ENCODE measurements at places on chromosomes 11 and 22.

DNA sequence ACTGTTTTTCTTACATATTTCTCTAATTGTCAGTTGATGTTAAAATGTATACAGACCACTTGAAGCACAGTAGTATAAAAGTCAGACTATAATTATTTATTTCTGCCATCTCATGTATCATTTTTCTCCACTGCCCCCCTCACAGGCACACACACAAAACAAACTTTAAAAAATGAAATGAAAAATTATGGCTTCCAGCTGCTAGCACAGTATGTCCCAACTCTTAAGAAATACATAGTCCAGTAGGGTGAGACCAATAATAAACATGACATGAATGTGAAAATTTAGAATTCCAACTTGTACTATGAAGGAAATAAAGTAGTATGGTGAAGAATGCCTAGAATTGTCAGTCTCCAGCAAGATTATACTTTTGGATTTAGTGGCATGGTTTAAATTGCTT lies 1247.9 kb downstream of the JRKL start:
- no peak for DNase-seq

- DNase-seq = no peak
Observed at GRCh38 chr11:118098996-118099837, 12.5 kb upstream of the SMIM35 start.

GRCh38 chr22:23279781-23280180 lies 99.5 kb downstream of the BCR start:
- no peak for DNase-seq

GRCh38 chr11:15095736-15096228 lies 18.9 kb upstream of the INSC start:
- no peak for DNase-seq

GRCh38 chr11:27196203-27196897 lies 155.7 kb downstream of the BBOX1 start:
- no peak for DNase-seq

- no peak for DNase-seq
Observed at GRCh38 chr11:26086028-26086427, 245.9 kb upstream of the ANO3 start.

DNA sequence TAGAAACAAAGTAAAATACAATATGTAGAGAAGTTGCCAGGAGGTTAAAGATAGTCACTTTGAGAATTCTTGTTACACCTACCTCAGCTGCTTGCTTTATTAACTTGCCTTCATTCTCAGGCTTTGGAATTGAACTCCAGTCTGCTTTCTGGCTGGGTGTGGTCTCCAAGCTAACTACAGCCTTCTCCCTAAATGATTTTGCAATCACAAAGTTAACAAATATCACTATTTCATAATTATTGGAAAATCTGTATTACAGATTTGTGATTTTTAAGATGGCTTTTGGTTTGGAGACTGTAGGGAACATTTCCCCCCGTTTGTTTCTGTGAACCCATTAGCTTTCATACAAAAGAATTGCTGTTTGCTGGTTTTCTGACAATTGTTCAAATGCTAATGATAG lies 2.2 kb downstream of the PLAAT5 start:
- no peak for DNase-seq

DNA sequence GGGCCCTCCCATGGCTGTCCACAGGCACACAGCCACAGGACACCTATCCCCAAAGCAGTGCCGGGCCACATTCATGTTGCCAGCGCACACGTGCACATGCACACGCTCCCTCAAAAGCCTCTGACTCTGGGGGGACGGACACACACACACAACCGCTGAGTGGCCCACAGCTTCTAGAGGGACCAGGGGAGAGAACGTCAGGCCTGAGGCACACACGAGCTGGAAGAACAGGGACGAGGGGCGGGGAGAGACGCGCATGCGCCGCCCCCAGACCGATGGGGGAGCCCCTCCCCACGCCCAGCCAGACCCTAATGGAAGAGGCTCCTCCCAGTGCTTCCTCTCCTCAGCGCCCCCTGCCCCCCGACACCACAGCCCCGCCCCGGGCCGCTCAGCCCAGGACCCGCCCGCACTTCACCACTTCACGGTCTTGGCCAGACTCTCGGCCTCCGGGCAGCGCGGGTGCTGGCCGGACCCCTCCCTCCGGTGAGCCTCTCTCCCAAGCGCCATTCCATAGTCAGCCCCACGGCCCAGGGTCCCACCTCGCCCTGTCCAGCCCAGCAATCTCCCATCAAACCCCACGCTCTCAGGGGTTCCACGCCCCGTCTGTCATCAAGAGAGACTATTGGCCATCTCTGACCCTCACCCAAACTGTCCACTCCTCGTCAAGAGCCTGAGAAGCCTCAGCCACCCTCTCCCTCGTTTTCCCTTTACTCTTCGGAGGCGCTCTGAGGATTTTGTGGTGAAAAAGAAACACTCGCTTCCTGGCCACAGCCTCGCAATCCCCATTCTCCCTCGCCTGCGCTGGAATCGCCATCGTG lies 11.7 kb downstream of the NRXN2 start:
- DNase-seq = no peak

- DNase-seq = no peak
Observed at GRCh38 chr11:66624450-66624849, 8.0 kb downstream of the RBM14 start.

DNA sequence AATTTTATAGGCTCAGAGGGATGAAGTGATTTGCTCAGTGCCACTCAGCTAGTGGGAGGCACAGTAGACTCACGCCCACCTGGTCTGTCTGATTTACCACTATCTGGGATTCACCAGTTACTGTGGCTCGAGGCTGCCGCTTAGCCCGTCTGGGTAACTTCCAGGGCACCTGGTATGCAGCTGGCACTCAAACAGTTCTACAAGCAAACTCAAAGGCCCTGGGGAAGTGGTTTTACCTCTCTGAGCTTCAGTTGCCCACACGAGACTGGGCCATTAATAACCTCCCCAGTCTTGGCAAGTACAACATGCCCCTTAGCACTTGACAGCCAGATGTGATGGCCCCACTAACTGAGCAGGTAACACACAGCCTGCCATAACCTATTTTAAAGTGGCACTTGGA lies 2.6 kb downstream of the GDPD5 start:
- DNase-seq = no peak

DNA sequence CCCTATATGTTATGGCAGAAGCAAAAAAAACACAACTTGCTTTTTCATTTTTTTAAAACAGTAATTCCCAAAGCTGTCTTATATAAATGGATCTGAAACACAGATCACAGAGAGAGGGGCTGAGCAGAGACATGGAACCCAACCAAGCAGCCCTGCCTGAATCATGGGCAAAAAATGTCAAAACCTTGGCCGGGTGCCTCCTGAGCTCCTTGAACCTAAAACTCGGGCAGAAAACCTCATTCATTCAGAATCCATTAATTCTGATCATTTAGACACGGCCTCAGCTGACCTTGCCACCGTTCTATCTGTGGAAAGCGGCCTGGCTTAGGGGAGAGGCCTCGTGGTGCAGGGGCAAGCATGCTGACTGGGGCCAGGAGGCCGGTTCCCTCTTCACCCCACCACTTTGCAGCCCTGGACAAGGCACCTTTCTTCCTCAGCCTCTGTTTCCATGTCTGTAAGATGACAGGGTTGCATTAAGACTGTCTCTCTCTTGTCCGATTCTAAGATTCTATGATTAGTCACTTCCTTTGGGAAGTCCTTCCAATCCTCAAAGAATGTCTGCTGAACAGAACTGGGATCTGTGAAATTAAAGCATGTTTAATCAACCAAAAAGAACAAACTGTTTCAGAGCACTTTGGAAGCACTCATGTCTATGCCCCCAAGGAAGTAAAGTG lies 26.0 kb downstream of the TENM4 start:
- no peak for DNase-seq

DNA sequence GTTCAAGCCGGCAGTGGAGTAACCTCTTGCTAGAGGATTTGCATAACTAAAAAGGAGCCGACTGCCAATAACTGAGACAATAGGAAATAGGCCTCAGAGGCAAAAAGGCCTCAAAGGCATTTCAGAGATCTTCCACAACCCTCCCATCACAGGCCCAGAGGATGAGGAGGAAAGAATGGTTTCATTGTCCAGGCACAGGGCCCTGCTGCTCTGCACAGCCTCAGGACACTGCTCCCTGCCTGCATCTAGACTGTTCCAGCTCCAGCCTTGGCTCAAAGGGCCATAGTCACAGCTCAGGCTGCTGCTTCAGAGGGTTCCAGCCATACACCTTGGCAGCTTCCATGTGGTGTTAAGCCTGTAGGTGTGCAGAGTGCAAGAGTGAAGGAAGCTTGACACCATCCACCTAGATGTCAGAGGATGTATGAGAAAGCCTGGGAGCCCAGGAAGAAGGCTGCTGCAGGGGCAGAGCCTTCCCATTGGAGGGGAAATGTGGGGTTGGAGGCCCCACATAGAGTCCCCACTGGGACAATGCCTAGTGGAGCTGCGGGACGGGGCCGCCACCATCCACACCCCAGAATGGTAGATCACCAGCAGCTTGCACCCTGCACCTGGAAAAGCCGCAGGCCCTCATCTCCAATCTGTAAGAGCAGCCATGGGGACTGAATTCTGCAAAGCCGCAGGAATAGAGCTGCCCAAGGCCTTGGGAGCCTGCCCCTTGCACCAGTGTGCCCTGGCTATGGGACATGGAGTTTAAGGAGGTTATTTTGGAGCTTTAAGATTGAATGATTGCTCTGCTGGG lies 8.2 kb upstream of the LRP5 start:
- no peak for DNase-seq

GRCh38 chr11:107042748-107043147 lies 24.5 kb upstream of the GUCY1A2 start:
- DNase-seq = no peak

- DNase-seq = no peak
Observed at GRCh38 chr11:72844356-72844755, 30.1 kb downstream of the ATG16L2 start.

DNA sequence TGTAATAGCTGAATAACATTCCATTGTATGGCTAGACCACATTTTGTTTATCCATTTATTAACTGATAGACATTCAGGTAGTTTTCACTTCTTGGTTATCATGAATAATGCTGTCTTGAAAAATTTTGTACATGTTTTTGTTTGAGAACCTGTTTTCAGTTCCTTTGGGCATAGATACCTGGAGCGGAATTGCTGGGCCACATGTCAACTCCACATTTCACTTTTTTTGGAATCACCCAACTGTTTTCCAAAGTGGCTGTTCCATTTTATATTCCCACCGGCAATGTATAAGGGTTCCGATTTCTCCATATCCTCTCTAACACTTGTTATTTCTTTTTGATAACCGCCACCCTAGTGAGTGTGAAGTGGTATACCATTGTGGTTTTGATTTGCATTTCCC lies 184.3 kb downstream of the LARGE1 start:
- DNase-seq = no peak

GRCh38 chr11:65958774-65959420 lies 2.6 kb upstream of the SART1 start:
- DNase-seq = no peak

- DNase-seq = no peak
Observed at GRCh38 chr11:34280945-34281872, 76.6 kb downstream of the ABTB2 start.

DNA sequence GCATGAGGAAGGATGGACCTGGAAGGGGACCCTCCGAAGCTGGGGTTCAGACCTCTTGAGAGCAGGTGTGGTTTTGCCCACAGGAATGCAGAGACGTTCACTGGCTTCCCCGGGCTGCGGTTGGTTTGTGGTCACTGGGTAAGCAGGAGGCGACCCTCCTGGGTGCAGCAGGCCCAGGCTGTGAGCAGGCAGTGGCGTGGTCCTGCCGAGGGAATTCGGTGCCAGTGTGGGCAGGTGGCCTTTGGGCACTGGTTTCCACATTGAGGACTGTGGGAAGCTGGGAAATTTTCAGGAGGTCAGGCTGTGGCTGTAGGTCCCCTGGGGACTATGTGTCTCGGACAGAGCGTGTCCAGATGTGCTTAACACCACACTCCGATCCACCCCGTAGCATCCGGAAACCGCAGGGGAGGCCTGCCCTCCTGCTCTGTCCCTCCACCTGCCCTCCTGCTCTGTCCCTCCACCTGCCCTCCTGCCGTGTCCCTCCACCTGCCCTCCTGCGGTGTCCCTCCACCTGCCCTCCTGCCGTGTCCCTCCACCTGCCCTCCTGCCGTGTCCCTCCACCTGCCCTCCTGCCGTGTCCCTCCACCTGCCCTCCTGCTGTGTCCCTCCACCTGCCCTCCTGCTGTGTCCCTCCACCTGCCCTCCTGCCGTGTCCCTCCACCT lies 27.5 kb downstream of the TPCN2 start:
- no peak for DNase-seq

- DNase-seq = no peak
Observed at GRCh38 chr11:68051191-68052136, 12.6 kb downstream of the TCIRG1 start.

GRCh38 chr11:65793144-65793581 lies 6.3 kb downstream of the OVOL1 start:
- peak; percentile 88 for DNase-seq

GRCh38 chr22:47372111-47372581 lies 609.7 kb downstream of the TBC1D22A start:
- no peak for DNase-seq

DNA sequence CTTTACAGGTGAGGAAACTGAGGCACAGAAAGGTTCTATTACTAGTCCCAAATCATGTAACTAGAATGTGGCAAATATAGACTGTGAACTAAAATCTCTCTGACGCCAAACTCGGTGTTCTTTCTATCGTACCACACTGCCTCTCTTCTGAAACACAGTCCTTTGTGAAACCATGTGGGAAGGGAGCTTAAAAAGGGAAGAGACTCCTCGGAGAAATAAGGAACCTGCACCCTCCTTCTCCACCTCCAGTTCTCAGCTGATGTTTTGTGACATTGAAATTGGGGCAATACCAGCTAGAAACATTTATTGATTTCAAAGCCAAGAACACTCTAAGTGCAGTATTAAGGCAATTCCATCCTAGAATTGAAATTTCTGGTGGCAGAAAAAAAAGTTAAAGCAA lies 76.4 kb upstream of the DRD2 start:
- no peak for DNase-seq

- no peak for DNase-seq
Observed at GRCh38 chr11:66979336-66979980, 4.4 kb downstream of the C11orf86 start.

- no peak for DNase-seq
Observed at GRCh38 chr11:45365961-45366618, 79.9 kb upstream of the SYT13 start.

DNA sequence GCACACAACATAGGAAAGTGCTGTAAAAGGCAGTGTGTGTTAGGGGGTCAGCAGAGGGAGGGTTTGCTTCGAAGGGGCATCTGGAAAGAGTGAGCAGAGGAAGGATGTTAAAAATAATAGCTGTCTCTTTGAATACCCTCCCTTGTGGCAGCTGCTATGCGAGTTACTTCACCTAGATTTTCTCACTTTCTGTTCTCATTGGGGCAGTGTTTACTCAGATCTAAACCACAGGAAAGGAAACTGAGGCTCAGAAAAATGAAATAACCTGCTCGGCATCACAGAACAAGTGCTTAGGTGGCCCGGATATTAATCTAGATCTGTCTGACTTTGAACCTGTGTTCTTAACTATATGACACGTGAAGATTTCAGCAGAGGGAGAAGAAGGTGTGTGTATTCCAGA lies 125.3 kb downstream of the C11orf91 start:
- no peak for DNase-seq

- no peak for DNase-seq
Observed at GRCh38 chr11:109051200-109051599, 370.8 kb upstream of the C11orf87 start.
